ENCODE measurements at places on chromosomes 1 and 21.

DNA sequence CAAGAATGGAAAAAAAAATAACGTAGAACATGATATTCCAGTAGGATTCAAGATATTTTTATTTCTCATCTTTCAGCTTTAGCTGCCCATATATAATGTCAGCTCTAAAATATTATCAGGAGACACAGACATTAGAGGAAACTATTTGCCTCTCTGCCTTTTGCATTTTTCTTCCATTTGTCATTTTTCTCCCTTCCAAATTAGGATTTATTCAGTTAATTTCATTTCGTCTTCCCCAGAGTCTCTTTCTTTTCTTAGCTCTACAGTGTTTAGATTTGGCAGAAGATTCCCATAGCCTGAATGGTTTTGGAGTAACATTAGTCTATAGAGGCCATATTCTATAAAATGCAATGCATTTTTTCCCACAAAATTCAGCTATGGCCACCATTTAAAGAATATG lies 5.1 kb upstream of the ENAH start:
- no peak for DNase-seq

- DNase-seq: no peak
Observed at GRCh38 chr1:25703671-25704266, 87.2 kb downstream of the MAN1C1 start.

DNA sequence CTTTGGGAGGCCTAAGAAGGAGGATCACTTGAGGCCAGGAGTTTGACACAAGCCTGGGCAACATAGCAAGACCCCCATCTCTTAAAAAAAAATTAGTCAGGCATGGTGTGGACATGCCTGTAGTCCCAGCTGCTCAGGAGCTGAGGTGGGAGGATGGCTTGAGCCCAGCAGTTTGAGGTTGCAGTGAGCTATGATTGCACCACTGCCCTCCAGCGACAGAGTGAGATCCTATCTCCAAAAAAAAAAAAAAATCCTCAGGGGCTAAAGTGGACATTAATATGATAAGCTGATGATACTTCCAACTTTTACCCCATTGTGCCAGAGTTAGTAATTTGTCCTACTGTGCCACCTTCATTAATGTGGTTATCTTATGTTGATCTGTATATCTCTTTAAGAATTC lies 327.8 kb upstream of the FMN2 start:
- no peak for DNase-seq

DNA sequence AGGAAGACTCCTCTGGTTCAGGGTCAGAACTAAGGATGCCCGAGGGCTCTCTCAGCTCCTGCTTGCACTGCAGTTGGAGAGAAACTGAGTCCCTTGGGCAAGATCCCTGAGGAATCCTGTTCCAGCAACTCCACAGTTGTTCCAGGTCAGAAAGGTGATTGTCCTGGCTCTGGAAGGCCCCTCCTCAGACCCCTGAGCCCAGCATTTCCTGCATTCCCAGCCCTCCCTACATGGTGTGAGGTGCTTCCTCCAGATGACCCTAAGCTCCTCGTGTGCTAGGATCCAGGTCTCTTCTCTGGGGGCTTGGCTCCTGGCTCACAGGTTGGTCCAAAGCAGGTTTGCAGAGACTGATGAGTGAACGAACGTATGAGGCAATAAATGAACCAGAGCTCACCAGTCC lies 11.5 kb downstream of the LDLRAD1 start:
- DNase-seq: no peak

- no peak for DNase-seq
Observed at GRCh38 chr1:34923490-34923889, 6.0 kb downstream of the DLGAP3 start.

GRCh38 chr1:86650065-86650464 lies 54.3 kb upstream of the SH3GLB1 start:
- DNase-seq: no peak

DNA sequence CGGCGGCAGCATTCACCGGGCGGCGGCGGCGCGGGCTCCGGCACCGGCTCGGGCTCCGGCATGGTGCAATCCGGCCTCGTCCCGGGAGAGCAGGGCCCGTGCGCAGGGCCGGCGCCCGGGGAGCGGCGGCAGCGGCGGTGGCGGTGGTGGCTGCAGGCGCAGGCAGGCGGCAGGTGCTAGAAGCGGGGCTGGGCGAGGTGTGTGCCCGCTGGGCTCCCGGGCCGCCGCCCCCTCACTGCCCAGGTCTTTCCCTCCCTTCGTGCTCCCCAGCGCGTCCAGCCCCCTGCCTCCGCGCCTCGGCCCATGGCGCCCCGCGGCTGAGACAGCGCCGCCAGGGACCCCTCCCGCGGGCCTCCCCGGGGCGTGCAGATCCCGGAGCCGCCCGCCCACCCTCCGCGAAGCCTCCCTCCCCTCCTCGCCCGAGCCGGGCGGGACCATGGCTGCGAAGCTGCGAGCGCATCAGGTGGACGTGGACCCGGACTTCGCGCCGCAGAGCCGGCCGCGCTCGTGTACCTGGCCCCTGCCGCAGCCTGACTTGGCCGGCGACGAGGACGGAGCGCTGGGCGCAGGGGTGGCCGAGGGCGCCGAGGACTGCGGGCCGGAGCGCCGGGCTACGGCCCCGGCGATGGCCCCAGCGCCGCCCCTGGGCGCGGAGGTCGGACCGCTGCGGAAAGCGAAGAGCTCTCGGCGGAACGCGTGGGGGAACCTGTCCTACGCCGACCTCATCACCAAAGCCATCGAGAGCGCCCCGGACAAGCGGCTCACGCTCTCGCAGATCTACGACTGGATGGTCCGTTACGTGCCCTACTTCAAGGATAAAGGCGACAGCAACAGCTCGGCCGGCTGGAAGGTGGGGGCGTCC lies 492 bp downstream of the FOXO6 start:
- no peak for DNase-seq

DNA sequence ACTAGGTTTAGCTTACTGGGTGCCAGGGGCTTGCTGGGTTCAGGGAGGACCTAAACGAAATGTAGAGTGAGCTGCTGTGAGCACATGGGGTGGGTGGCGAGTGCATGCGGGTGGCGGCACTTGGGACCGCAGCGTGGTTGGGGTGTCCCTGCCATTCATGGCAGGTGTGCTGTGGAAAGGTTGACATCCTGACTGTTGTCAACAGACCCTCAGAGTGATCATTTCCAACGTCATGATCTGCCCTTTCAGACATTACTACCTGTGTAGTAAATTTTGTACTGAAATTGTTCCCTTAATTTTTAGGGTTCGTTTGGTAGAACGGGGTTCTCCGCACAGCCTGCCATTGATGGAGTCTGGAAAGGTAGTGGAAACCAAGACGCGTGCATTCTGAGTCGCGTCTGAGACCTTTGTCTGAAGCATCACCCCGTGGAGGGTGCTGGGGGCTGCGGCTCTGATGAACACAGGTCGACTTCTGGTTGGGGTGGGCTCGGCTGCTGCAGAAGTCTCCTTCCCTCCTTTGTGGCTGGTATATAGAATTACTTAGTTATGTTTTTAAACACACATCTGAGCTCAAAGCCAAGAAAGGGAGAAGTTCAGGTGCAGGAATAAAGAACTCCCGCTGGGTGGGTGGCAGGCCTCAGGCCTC lies 43.3 kb downstream of the S100B start:
- DNase-seq: no peak

DNA sequence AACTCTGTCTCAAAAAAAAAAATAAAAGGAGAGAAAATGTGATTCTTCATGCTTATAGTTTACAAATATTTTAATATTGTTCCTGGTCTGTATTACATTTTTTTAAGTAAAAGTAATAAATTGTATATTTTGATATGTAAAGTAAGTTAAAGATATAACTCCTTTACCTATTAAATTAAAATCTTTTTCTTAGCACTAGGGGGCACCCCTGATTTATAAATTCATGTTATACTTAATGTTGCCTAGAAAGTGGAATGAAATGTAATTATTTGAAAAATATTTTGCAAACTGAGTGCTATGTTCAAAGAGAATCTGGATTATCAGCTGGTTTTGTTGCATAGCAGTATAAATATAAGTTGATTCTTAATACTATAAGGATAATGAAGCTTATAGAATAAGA lies 49.2 kb downstream of the RALGPS2 start:
- DNase-seq: no peak

GRCh38 chr1:230827081-230827681 lies 41.1 kb downstream of the C1orf198 start:
- no peak for DNase-seq

DNA sequence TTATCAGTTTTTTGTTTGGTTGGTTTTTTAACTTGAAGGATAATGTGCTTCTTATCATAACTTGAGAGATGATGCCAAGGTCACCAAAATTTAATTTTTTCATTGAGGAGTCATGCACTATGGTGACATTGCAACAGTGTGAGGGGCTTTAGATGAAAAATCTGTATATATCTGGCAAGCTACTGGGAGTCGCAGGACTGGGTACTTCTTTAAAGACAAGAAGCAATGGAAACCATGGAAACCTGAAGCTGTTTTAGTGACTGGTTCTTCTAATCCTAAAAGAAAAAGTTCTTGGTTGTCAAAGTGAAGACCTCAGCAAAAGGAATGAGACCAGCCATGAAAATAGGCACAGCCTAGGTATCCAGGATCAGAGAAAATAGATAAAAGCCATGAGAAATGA lies 31.1 kb downstream of the ZC3H11B start:
- DNase-seq: no peak
